ENCODE measurements at places on chromosomes 12 and 14. TPM values are rescaled to one million over a fixed set of nuclear protein-coding genes. Genes with fewer than 3 reads are reported as not detected.
A peak's percentile ranks its signal among the peaks of the same experiment; 100 is the strongest.

AMHR2 gene
- total RNA-seq: not detected

SSTR1 gene
- total RNA-seq: not detected

CCDC175 gene
- total RNA-seq: not detected

DPF3 gene
- total RNA-seq: 0.62 TPM

DRAM1 gene
- 9.7 TPM for total RNA-seq

UBC gene
- 839 TPM for total RNA-seq

ETNK1 gene
- 76.7 TPM for total RNA-seq

TGM1 gene
- 3.7 TPM for total RNA-seq

GUCY2C gene
- total RNA-seq: not detected

CISTR gene
- not detected for total RNA-seq

DNA sequence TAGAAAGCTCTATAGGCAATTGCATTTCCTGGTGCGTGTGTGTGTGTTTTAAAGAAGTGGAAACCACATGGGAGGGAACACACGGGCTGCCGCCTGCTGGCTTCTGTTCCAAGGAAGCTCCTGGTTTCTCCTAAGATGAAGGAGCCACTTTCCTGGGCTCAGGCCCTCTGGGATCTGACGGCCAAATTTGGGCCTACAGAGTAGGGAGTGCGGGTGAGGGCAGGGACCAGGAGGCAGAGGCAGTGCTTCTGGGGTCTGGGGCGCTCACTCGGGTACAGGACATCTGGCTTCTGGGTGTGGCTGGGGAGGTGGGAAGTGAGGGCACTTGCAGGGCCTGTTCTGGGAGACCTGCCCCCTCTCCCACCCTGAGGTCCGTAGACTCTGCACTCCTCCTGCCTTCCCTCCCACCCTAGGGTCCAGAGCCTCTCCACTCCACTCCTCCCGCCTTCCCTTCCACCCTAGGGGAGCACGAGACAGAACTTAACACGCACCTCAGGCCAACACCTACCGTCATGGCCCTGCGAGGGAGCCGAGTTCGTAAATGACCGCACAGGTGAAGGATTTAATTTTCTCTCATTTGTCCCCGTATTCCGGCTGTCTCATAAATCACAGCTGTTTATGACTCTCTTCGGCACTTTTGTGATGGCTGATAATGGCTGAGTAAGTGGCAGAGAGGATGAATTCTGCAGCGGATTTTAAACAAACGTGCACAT is 127.7 kb downstream of the KIF26A start:
- DNase-seq: no peak

GRCh38 chr14:93271111-93271510 is 61.7 kb downstream of the BTBD7 start:
- no peak for DNase-seq

- DNase-seq: peak; percentile 92
These were observed at the start of gene TESPA1 for GRCh38 chr12:54984658-54985376. TESPA1 (minus strand) TSS chr12:54984762; CDS start chr12:54974562, 10,200 bp downstream.

GRCh38 chr12:79546466-79547043 is 144.2 kb downstream of the PAWR start:
- DNase-seq: no peak

DNA sequence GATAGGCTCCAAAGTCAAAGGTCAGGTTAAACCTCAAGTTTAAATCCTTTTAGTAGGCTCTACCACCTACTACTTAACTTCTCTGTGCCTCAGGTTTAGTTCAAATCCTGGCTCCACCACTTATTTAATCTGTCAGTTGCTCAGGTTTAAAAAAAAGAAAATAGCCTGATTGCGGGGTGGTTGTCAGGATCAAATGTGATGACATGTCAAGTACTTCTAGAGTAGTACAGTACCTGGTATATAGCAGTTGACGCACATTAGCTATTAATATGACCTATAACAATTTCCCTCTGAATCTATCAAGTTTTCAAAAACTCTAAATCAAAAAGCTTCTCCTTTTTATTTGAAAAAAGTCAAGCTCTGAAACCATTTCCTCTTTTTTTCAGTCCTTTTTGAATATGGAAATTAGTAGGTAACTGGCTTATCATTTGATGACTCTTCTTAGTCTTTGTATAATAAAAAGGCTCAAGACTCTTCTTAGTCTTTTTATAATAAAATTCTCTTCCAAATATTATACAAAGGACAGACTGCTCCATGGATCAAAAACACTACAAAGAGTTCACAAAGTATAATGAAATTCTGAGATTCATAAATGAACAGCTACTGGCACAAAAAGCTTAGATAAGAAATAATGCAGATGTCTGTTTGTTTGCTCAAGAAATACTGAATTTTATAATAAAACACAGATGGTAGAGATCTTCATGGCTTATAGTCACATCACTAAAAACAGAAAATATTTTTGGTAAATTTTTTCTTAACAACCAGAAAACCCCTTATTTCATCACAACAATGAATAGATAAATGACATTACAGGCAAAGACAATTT is 5.0 kb downstream of the OSBPL8 start:
- DNase-seq: no peak

DNA sequence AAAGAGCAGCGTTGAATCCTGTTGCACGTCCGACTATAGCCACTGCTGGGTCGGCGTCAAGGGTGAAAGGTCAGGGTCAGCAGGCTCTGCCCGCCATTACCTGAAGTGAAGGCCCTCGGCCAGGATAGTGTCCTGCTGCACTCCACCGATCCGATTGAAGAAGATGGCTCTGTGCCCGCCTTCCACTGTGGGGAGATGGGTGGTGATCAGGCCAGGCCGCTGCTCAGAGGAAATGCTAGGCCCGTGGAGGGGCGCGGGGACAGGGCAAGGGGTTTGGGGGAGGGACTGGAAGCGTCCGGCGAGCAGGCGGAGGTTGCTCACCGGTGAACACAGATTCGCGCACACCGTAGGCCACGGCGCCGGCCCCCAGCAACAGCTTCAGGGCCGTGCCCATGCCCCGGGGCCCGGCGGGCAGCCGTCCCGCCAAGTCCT is 352 bp downstream of the PHB2 start:
- no peak for DNase-seq

GRCh38 chr12:46787496-46788055 is 38.2 kb downstream of the SLC38A4 start:
- DNase-seq: no peak

DNA sequence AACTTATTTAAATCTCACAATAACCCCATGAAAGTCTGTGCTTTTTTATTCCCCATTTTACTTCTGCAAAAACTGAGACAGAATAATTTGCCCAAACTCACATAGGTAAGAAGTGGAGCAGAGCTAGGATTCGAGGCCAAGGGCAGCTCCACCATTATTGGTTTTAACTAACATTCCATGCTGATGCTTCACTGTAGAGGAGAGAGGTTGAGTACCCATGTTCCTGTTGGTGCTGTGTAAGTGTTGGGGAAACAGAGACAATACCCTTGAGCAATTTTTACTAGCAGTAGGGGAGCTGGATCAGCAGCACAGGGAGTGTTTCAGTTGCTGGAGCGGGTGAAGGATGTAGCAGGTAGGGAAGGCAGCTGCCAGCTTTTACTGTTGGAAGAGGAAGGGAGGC is 21.1 kb downstream of the RASSF8 start:
- no peak for DNase-seq

GRCh38 chr12:57592551-57593165 is 1.7 kb downstream of the PIP4K2C start:
- no peak for DNase-seq

DNA sequence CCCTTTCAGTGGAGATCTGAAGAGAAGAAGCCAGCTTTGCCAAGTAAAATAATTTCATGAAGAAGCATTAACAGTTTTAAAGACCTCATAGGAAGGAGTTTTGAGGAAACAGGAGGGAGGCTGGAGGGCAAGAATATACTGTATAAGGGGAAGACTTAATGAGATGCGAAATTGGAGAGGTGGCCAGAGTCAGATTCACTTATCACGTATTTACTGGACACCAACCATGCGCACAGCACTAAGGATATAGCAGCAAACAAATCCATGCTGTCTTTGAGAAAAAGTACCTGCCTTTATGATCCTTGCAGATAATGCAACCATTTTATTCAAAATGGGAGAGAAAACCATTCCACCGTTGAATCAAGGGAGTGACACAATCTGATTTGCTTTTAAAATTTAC is 100.3 kb downstream of the ERC1 start:
- no peak for DNase-seq

GRCh38 chr14:76872796-76873432 is 46.7 kb downstream of the LRRC74A start:
- DNase-seq: peak; percentile 50

- DNase-seq: no peak
These were observed 64.6 kb downstream of the SLC24A4 start for GRCh38 chr14:92387578-92387977.

DNA sequence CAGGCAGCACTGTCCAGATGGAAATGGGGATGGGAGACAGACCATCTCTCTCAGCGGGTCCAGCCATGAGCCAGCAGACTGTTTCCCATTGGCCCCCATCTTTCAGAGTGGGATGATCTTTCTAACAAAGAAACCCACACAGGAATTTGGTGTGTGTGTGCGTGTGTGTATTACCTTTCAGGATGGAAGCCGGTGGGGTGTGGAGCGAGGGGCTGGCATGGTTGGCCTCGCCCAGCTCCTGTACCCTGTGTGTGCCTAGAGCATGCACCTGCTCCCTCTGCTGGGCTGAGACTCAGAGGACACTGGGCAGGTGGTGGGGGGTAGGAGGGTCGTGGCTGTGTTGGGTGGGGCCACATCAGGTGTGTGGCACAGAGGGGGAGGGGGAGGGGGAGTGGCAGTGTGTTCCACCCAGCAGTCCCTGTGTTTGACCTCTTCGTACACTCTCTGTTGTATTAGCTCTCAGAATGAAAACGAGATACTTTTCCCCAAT is 33.0 kb upstream of the TSPAN9 start:
- DNase-seq: no peak

DNA sequence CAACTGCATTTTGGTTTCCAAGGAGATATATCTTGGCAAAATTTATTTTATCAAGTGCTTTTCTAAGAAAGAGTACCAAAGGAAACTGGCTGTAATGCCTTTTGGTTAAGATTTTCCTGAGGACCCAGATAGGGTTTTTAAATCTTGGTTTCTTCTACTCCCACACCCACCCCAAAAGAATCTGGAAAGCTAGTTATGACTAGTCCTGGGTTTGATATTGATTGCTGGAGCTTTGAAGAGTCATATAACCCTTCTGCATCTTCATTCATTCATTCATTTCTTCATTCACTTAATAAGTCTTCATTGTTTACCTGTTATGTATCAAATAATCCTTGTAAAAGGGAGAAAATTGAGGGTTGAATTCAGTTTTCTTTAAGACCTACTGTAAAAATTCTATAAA is 425.2 kb downstream of the PCNX1 start:
- no peak for DNase-seq

GRCh38 chr14:45177076-45177475 is 41.3 kb downstream of the FANCM start:
- no peak for DNase-seq

GRCh38 chr14:98138666-98139065 is 1133.3 kb downstream of the BCL11B start:
- DNase-seq: peak; percentile 82

DNA sequence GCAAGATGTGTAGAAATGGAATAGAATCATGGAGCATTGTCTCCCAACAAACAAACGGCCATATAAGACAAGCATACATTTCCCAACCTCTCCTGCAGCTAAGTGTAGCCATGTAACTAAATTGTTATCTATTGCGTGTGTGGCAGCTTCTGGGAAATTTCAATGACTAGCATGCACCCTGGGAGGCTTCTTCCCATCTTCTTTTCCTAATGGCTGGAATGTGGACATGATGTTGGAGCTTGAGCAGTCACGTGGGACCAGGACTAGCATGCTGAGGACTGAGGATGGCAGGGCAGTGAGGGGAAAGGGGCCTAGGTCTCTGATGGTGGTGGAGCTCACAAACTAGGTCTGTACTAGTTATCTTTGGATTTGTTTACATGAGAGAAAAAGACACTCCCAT is 21.7 kb upstream of the CTDSP2 start:
- no peak for DNase-seq

DNA sequence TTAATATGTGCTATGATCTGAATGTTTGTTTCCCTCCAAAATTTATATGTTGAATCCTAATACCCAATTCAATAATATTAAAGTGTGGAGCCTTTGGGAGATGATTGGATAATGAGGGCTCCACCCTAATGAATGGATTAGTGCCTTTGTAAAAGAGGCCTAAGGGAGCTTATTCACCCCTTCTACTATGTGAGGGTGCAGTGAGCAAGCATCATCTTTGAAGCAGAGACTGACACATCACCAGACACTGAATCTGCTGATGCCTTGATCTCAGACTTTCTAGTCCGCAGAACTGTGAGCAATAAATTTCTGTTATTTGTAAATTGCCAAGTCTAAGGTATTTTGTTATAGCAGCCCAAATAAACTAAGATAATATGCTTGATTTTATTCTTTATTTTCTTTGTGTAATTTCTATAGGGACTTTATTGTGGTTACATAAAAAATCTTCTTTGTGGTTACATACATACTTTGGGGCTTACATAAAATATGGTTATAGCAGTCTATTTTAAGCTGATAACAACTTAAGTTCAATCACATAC is 131.1 kb upstream of the SLC38A2 start:
- DNase-seq: no peak

DNA sequence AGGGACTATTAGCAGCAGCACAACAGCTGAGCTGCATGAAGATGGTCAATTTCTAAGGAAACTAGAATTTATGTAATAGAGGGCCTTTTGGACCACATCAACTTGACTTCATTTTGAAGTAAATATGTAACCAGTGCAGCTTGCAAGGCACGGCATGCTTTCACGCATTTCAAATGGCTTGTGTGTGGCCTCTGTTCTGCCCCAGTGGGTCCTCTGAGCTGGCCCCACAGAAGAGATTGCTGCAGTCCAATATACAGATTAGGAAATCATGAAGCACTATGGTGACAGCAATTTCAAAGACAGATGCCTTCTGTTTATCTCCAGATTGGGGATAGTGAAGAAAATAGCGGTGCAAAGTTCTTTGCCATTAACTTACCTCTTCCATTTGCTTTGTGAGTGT is 101.4 kb downstream of the PDZRN4 start:
- DNase-seq: no peak

DNA sequence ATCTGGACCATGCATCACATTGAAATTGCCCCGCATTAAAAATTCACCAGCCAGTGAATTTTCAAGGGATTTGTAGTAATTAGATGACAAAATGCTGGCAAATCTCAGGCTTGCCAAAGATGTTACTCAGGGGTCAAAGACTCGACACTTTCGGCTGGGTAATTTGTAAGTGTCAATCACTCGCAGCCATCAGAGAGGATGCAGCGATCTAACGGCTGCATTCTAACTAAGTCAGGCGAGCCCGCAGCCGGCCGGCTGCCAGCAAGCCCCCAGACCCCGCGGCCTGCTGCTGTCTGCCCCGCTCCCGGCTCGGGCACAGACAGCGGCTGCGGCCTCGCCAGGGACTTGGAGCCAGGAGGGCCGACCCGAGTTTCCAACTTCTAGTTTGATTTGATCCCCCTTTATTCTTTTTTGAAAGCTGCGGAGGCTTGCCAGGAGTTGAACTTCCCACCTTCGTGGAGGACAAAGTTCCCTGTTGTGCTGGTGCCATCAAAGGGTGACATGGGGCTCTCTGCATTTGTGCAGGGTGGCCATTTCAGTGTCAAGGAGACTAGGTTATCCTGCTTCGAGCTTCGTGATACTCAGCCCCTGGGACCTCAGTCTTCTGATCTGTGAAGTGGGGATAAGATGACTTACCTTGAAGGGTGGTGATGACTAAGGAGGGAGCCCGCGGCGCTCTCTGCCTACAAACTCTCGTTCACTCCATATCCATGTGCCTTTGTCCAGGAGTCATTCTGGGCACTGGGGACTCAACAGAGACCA is 169.9 kb downstream of the RBM19 start:
- no peak for DNase-seq

GRCh38 chr12:2057041-2057794 is 4.4 kb downstream of the CACNA1C start:
- DNase-seq: peak; percentile 18
